ENCODE measurements at places on chromosomes 2 and 18.

GRCh38 chr2:75820693-75821092 lies 110.0 kb upstream of the GCFC2 start:
- no peak for DNase-seq

- no peak for DNase-seq
Observed at GRCh38 chr2:46843316-46843715, 72.3 kb downstream of the MCFD2 start.

GRCh38 chr2:69781321-69782248 lies 39.7 kb downstream of the ANXA4 start:
- DNase-seq, result no peak

DNA sequence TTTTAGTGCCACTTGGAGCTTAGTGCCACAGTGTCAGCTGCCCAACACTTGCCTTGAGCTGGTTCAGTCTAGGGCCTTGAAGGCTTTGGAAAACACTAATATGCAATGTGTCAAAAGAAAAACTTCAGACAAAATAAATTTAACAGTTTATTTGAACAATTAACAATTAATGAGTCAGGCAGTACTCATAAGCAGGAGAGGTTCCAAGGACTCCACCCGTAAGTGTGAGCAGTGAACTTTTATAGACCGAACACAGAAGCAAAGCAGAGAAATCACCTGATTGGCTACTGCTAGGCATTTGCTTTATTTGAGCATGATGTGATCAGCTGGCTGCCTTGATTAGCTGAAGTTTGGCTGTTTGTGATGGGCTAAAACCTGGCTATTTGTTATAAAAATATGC lies 49.5 kb upstream of the TBC1D8 start:
- no peak for DNase-seq

DNA sequence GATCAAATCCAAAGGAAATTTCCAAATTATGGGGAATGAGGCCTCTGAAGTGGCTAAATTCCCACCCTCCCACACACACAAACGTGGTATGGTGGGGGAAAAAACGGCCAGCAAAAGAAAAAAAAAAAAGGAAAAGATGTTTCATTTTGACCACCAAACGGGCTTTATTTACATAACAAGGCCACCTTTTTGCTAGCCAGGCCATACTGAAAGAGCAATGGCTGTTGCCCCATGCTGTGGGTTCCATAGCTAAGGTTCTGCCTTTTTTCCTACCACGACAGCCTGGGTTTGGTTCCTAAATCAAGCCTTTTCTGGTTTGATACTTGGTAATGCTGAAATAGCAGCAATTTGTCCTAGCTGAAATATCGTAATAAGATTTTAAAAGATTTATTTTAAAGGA lies 14.0 kb upstream of the IL1B start:
- no peak for DNase-seq

GRCh38 chr2:209663656-209664055 lies 108.0 kb upstream of the UNC80 start:
- no peak for DNase-seq

DNA sequence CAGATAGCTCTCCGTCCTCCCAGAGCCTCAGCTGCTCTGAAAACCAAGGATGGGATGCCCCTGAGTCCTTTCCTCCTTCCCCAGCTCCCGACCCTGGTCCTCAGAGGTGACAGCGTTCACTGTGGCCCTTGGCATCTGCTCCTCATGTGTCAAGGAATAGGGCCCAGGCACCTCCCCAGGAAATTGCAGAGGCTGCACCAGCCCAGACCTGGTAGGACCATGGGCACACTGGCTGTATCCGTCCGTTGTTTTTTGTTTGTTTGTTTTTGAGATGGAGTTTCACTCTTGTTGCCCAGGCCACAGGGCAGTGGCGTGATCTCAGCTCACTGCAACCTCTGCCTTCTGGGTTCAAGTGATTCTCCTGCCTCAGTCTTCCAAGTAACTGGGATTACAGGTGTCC lies 37.5 kb upstream of the SLC66A3 start:
- DNase-seq, result no peak

All from activated T-cell treated with anti-CD3 and anti-CD28 coated beads for 48 hours (primary cell).